Tracheal epithelial cell (primary cell): ENCODE measurements at places on chromosomes 7 and 10. TPM values are rescaled to one million over a fixed set of nuclear protein-coding genes. Genes with fewer than 3 reads are reported as not detected.

The KIAA1217 gene
- total RNA-seq, result 6.3 and 7.7 TPM in 2 replicates

The HOXA6 gene
- 0.72 TPM in 1 of 2 replicates, not detected in the other for total RNA-seq

The CALML5 gene
- 4.3 TPM in 1 of 2 replicates, not detected in the other for total RNA-seq

The FBXL13 gene
- 0.21 and 0.72 TPM in 2 replicates for total RNA-seq

The FEZF1 gene
- not detected in 2 replicates for total RNA-seq

The NAT16 gene
- total RNA-seq, result not detected in 2 replicates

The AP3M1 gene
- 23.0 and 23.4 TPM in 2 replicates for total RNA-seq

The RHOBTB1 gene
- 7.2 and 8.9 TPM in 2 replicates for total RNA-seq

The BLOC1S2 gene
- 60.7 and 99.1 TPM in 2 replicates for total RNA-seq

The ATP6V0E2 gene
- total RNA-seq, result 3.6 and 4.3 TPM in 2 replicates

The PON1 gene
- not detected in 2 replicates for total RNA-seq

The CHRM2 gene
- total RNA-seq, result 0.24 TPM in 1 of 2 replicates, not detected in the other

The AKR1C8 gene
- total RNA-seq, result not detected in 2 replicates

The VOPP1 gene
- 81.0 and 81.6 TPM in 2 replicates for total RNA-seq

The IQUB gene
- total RNA-seq, result 0.24 and 0.43 TPM in 2 replicates

The MOGAT3 gene
- total RNA-seq, result not detected in 2 replicates

The TMEM139 gene
- total RNA-seq, result 3.0 and 13.5 TPM in 2 replicates
